Natural killer cell treated with Interleukin-12 subunit alpha and Interleukin-12 subunit beta and Interleukin-15 and Interleukin-18, amount 100 ng/mL, for 72 hours (primary cell): ENCODE measurements at places on chromosomes 2 and 18. TPM values are rescaled to one million over a fixed set of nuclear protein-coding genes. Genes with fewer than 3 reads are reported as not detected.

The LMAN2L gene
- 8.3 TPM for total RNA-seq

The PASK gene
- total RNA-seq = 78.9 TPM

The ALPI gene
- not detected for total RNA-seq

The TMEM169 gene
- 1.9 TPM for total RNA-seq

The MAP3K19 gene
- not detected for total RNA-seq

The CAPN14 gene
- 0.43 TPM for total RNA-seq

The TFPI gene
- total RNA-seq = 0.56 TPM

The SCN9A gene
- 1.0 TPM for total RNA-seq

The UGT1A6 gene
- not detected for total RNA-seq

GRCh38 chr18:2415656-2416055 is 155.6 kb downstream of the METTL4 start:
- DNase-seq = no peak

DNA sequence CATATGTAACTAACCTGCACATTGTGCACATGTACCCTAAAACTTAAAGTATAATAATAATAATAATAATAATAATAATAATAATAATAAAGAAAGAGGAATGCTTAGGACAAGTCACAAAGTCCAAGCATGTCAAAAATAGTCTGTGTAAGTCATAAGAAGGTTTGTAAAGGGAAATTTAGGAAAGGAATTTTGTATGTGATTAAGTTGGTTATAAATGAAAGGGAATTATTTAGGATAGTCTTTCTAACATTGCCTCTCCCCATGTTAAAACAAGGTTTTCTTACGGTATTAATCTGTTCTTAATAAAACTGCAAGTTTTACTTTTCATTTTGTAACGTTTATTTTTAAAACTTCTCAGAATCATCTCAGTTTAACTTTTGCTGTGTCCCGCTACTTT is 62.8 kb downstream of the SESTD1 start:
- no peak for DNase-seq

DNA sequence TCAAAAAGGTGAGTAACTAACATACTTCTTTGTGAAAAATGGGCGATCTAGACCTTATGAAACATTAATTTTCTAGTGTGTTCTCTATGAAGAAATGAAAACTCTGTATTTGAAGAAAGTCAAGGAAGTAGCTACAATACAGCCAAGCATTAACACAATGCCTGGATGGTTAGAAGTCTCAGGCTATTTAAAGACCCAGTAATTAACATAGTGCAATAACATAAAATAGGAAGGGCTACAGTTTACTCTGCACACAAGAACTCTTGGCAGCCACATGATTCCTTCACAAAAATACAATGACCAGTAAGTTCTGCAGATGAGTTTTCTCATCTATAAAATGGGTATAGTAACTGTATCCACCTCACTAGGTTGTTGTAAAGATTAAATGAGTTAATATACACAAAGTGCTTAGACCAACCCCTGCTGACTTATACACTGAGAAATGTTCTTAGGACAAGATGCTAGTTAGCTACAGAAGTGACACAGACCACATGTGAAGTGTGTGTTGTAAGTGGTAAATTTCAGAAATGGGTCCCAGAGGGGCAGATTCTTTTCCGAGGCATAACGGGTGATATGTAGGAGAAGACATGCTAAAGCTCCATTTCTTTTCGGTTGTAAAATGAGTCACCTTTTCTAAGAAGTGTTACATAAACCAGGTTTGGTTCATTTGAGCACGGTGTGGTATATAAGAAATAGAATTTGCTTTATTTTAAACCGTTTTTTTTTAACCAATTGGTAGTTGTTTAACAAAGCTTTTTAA is 61.8 kb downstream of the CXCR4 start:
- peak; percentile 71 for DNase-seq

DNA sequence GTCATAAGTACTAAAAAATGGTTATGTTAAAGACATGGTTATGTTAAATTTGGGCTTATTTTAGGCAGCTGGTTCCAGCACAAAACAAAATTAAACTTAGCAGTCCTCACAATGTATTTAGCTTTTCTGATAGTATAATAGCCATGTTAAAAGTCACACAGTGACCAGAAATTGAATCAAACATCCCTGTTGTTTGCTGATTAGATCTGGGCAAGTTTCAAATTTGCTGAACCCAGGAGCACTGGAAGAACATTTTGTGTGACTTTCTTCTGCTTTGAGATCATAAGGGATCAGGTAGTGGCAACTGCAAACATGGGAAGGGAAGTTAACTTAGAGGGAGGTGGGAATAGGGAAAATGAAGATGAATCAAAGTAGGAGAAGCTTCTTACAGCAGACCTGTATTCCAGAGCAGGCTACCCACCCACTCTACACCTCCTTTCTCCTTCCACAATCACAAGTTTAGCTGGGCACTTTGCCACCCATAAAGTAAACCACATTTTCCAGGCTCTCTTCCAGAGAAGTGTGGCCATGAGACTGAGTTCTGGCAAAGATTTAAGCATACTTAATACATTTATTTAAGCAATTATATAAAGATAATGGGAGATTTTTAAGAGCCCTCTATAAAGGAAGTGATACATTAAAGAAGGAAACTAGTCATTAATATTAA is 616.1 kb upstream of the LRATD1 start:
- DNase-seq = no peak

- DNase-seq = no peak
These were observed 417.7 kb upstream of the SALL3 start for GRCh38 chr18:78561757-78562510.

DNA sequence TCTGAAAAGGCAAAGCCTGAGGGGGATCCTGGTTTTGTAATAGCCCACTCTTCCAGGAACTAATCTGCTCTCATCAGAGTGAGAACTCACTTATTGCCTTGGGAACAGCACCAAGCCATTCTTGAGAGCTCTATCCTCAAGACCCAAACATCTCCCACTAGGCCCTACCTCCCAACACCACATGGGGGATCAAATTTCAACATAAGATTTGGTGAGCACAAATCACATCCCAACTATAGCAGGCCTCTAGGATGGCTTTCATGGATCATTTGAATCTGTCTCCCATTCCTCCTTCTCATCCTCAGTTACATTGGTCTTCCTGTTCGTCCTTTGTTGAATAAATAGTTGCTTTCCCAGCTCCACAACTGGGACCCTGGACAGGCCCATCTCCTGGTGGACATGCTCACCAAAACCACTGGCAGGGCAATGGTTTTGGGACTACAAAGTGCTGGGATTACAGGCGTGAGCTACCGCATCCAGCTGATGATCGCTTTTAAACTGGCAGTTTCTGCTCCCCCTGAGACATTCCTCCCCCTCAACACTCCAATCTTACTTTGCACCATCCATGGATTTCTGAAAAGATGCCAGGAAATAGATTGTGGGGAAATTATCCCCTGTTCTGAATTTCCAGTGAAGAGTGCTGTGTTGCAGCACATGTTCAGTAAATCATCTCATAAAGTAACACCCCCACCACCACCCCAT is 42.6 kb downstream of the MCFD2 start:
- no peak for DNase-seq

DNA sequence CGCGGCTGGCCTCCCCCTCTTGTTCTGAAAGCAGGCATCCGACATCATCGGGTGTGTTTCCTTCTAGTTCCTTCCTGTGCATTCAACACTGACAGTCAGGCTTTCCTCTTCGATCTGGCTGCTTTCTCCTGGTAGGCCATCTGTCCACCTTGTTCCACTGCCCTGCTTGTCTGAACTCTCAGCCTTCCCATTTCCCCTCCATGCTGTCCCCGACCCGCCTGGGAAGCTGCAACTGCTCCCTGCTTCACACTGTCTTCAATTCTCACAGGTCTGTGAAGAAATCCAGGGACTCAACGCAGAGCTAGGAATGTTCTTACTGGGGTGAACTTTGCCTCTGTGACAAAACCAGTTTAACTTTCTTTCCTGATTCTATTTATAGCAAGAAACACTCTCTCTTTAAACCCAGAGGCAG is 43.0 kb downstream of the KIF3C start:
- no peak for DNase-seq

GRCh38 chr2:18440141-18440661 is 120.3 kb downstream of the RDH14 start:
- DNase-seq = no peak

DNA sequence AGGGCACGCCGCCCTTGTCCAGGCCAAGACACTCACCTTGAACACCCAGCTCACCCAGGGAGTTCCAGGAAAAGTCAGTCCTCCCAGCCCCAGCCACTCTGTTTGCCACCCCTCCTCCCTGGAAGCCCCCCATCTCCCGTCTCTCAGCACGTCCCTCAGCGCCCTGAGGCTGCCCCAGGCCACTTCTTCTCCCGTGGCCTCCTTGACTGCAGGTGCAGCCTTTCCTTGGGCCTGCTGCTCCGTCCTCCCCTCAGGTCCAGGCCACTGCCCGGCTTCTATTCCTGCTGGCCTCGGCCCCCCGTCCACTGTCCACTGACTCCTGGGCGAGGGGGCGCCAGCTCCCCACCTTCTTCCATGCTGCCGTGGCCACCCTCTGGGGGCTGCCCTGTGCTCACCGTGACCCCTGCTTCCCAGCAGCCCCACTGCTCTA is 239.1 kb downstream of the HDAC4 start:
- DNase-seq = no peak

- DNase-seq = no peak
These were observed 474.8 kb downstream of the ARHGAP15 start for GRCh38 chr2:143603846-143604565.

- no peak for DNase-seq
These were observed 1.1 kb upstream of the MOB4 start for GRCh38 chr2:197514754-197515153.

DNA sequence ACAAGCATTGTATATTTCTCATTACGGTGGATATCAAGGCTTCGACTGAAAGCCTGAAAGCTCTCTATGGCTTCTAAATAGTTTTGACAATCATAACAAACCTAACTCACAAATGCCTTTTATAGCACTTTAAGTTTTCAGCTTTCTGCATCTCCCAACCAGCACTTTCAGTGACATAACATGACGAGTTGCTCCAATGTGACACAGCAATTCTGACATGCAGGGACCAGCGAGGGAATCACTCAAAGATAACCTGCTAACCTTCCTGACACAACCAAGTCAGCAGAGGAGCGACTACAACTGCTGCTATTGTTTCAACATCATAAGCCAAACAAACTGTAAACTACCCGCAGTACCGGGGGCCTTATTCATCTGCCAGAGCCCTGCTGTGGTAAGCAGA is 95.7 kb upstream of the CDH20 start:
- DNase-seq = no peak
